ENCODE measurements at places on chromosomes 13 and 19.

DNA sequence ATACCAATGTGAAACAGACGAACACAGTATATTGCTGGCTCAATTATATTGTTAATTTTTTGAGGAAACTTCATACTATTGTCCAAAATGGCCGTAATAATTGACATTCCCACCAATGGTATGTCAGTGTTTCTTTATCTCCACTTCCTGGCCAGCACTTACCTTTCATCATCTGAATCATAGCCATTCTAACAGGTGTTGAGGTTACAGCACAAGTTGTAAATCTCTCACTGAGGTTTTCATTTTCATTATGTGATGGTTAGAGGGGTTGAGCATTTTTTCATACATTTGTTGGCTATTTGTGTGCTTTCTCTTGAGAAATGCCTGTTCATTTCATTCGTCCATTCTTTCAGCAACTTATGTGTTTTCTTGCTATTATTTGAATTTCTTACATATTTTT lies 824.0 kb downstream of the UQCRFS1 start:
- DNase-seq = no peak

DNA sequence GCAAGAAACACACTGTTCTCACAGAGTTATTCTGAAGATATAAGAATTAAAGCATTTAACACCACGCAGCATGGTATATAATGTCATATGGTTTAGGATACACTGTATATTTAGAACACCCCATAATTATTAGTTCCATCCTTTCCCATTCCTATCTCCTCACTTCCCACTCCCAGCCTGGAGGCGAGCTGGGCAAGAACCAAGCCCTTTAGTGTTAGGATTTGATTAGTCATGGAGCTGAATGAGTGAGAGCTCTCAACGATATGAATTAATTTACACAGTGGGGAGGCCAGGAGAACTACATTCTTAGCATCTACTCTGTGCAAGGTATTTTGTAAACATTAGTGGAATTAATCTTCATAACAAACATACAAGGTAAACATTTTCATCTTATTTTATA lies 934.3 kb downstream of the DIAPH3 start:
- no peak for DNase-seq

DNA sequence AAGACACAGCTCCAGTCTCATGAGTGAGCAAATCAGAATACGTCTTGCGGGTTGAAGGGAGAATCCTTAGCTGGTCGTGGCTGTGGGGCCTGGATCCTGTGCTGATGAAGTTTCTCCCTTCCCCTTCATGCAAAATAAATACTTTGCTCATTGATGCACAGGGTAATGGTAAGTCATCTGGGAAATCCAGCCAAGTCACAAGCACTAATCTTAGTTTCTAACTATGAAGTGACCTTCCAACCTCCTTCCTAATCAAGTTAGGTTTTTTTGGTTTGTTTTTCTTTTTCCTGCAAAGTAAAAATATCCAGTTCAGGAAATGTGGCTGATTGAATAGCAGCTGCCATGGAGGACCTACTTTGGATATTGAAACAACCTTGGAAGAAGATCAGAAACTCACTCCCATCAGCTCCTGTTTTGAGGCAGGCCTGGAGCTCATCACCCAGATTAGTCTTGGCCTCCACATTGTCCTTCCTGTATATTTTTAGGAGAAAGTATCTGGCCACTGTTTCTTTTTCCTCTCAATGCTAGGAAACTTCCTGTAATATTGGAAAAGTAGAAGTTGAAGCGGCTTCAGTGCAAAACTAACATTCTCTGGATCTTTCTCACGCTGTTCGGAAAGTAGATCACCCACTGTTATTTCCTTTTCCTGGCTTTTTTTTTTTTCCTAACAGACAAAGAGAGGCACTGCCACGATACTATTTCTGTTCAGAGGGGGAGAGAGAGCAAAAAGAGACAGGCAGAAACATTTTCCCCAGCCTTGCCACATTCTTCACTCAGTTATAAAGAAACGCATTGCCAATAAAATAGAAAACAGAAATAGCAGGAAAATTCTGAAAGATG lies 12.3 kb upstream of the ARL11 start:
- no peak for DNase-seq

DNA sequence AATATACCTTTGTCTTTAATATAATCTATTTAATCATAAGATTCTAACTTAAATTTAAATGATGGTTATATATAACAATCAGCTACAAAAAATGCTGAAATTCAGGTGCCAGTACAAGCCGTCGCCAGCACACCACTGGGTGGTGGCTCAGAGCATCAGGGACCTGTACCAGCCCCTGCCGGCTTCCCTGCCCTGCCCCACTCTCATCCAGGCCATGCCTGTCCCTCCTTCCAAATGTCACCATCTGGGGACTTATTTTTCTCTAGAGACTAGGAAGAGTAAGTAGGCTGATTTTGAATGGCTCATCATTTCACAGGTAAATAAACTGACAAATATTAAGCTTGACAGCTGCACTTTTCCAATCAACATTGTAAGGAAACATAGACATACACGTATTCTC lies 1.6 kb downstream of the METTL21C start:
- no peak for DNase-seq
